Right renal cortex interstitium (tissue), 3 donors: ENCODE measurements at places on chromosomes 13 and 19.

GRCh38 chr19:41646589-41647204 is 19.8 kb upstream of the CEACAM4 start:
- no peak for DNase-seq

GRCh38 chr19:49335071-49335783 is at the start of gene CD37:
CD37 (plus strand) TSS chr19:49335406; CDS start chr19:49335541, 135 bp downstream.
- no peak for DNase-seq

GRCh38 chr19:45217957-45218334 is 27.3 kb downstream of the EXOC3L2 start:
- no peak for DNase-seq

GRCh38 chr13:50529154-50529882 is 314.2 kb downstream of the DLEU7 start:
- DNase-seq, result no peak

- DNase-seq, result no peak
Observed at GRCh38 chr13:37207691-37208451, 102.4 kb upstream of the CSNK1A1L start.

GRCh38 chr19:13072188-13072908 is 30.3 kb downstream of the LYL1 start:
- no peak for DNase-seq

GRCh38 chr13:59501004-59501403 is 662.7 kb downstream of the DIAPH3 start:
- no peak for DNase-seq

GRCh38 chr13:19324325-19324724 is 142.7 kb upstream of the TUBA3C start:
- no peak for DNase-seq

GRCh38 chr13:34675626-34676025 is 266.4 kb upstream of the NBEA start:
- DNase-seq, result no peak

DNA sequence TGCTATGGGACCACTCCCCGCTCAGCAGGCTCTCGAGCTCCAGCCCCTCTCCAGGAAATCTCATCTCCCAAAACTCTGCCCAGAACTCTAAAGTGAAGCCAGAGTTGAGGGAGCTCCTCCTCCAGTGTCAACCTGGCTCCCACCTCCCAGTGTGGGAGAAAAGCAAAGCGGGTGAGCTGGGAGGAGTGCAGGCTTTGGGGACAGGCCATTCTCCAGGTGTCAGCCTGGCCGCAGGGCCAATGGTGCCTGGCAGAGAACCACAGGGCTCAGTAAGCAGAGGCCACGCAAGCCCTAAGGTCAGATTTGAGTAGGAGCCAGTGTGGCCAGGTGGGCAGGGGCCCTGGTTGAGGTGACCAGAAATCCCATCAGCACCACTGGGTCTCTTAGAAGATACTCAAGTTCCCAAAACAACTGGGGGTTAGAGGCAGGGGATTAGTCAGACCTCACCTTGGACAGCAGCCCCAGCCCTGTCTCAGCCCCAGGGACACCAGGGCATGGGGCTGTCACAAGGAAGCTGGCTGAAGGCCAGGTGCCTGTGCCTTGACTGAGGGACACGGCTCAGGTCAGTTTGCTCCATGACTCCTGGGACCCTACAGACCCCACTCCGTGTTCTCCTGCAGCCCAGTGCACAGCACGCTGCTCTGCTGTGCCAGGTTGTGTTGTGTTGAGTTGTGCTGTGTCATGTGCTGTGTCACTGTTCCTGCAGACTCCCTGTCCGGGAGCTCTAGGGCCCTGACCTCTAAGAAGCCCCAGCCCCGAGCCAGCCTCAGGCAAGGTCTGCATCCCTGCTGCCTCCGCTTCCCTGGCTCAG is 2.8 kb upstream of the ZNF181 start:
- DNase-seq, result no peak

- no peak for DNase-seq
Observed at GRCh38 chr13:24632382-24633121, 47.7 kb upstream of the ATP12A start.

- no peak for DNase-seq
Observed at GRCh38 chr13:51495316-51495715, 42.5 kb upstream of the INTS6 start.

GRCh38 chr13:87361216-87361615 is 310.0 kb upstream of the SLITRK5 start:
- no peak for DNase-seq

DNA sequence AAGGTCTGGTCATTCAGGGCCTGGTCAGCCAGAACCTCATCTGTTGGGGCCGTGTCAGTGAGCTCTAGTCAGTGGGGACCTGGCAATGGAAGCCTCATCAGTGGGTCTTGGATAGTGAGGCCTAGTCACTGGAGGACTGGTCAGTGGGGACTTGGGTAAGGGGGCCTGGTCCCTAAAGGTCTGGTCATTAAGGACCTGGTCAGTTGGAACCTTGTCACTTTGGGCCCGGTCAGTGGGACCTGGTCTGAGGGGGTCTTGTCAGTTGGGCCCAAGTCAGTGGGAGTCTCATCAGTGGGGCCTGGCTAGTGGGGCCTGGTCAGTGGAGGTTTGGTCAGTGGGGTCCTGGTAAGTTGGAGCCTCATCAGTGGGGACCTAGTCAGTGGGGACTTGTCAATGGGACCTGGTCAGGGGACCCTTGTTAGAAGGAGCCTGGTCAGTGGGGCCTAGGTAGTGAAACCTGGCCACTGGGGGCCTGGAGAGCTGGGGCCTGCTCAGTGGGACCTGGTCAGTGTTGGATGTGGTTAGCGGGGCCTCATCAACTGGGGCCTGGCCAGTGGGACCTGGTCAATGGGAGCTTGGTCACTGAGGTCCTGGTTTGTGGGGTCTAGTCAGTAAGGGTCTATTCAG is 43.7 kb upstream of the TPM4 start:
- DNase-seq, result no peak

DNA sequence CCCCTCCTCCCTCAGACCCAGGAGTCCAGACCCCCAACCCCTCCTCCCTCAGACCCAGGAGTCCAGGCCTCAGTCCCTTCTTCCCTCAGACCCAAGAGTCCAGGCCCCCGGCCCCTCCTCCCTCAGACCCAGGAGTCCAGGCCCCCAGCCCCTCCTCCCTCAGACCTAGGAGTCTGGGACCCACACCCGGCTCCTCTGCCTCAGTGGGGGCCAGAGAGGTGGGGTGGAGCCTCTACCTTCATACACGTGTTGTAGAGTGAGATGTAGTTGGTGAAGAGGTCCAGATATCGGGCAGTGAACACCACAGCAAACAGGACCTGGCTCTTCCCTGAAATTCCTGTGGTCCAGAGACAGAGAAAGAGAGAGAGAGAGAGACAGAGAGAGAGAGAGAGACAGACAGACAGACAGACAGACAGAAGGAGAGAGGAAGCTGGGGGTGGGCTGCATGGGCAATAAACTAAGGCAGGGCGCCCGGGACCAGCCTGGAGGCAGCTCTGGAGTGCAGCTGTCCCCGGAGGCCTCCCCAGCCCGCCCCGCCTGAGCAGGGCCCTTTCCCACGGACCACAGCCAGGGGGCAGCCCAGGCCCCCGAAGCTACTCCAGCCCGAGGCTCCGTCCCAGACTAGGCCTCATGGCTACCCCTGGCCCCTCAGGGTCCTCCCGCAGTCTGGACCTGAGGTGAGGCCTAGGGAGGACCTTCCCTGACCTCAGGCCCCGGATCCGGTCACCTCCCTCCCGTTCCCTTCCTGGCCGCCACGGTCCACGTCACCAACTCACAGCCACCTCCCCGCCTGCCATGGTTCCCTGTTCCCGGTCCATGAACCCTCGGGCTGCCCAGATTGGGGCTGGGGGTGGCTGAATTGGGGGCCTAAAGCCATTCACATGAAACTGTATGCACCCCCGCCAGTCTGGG is 907 bp downstream of the KDELR1 start:
- no peak for DNase-seq

DNA sequence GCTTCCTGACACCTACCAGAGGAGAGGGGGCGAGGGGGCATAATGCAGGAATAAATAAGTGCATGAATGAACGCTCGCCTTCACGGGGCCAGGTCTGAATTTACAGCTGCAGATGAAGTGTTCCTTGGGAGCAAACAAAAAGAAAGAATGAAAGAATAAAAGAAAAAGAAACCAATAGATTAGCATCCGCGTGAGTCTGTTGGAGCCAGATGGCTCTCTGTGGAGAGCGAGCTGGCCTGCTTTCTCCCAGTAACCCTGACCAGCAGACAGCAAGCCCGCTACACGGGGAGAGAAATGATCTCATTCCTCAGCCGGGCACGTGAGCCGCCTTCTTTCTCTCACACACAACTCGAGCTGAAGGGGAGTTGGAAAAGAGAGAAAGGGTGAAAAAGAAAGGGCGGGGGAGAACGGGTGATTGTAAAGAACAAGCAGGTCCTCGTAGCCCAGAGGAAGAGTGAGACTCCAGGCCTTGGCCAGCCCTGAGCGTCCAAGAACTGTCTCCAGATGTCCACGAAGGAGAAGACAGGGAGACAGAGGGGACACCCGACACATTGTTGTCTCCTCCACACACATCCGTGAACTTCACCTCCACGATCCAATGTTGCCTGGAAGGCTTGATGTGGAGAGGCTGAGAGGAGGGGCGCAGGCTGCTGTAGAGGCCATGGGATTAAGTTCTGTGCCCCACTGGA is 81.4 kb downstream of the RNASEH2B start:
- no peak for DNase-seq

- no peak for DNase-seq
Observed at GRCh38 chr13:36344173-36344572, 2.0 kb downstream of the SPART start.

GRCh38 chr19:49936549-49936948 is 7.2 kb upstream of the NUP62 start:
- DNase-seq, result no peak

- no peak for DNase-seq
Observed at GRCh38 chr13:97285221-97285955, 63.3 kb downstream of the MBNL2 start.

GRCh38 chr13:105363261-105364190 is 1171.9 kb downstream of the EFNB2 start:
- no peak for DNase-seq

DNA sequence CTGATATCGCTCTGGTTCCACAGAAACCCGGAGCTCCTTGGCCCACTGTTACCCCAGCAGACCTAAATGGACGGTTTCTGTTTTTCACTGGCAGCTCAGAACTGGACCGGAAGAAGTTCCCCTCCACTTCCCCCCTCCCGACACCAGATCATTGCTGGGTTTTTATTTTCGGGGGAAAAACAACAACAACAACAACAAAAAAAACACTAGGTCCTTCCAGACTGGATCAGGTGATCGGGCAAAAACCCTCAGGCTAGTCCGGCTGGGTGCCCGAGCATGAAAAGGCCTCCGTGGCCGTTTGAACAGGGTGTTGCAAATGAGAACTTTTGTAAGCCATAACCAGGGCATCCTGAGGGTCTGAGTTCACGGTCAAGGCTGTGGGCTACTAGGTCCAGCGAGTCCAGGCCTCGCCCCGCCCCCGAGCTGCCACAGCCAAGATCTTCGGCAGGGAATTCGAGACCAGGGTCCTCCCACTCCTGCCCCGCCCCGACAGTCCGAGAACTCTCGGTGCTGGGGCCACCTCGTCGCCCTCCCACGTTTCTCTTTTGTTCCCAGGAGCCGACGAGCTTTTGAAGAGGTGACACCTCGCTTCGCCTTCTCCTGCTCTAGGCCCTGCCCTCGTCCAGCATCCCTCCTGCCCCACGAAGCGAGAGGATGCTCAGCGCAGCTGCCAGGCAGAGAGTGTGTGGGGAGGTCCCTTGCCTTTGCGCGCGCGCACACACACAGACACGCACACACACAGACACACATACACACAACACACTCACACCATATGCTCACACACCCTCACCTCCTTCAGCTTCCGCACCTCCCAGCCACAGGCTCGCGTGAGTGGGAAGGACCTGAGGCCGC is 8.8 kb downstream of the ZIC2 start:
- DNase-seq, result no peak

GRCh38 chr19:15811476-15811875 is 4.0 kb downstream of the OR10H1 start:
- DNase-seq, result no peak

GRCh38 chr19:18086590-18087138 is at the start of gene IL12RB1:
IL12RB1 (minus strand) TSS chr19:18086934; CDS start chr19:18086823, 111 bp downstream.
- DNase-seq, result no peak

DNA sequence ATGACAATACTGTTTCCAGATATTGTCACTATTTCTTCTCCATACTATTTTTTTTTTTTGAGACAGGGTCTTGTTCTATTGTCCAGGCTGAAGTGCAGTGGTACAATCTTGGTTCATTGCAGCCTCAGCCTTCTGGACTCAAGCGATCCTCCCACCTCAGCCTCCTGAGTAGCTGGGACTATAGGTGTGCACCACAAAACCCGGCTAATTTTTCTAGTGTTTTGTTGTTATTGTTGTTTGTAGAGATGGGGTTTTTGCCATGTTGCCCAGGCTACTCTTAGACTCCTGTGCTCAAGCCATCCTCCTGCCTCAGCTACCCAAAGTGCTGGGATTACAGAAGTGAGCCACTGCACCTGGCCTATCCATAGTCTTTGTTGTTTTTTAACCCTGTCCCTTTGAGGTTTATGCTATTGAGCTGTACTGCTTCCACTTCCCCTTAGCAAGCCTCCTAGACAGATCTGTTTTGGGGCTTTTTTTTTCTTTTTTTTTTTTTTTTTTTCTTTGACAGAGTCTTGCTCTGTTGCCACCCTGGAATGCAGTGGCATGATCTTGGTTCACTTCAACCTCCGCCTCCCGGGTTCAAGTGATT is 27.6 kb upstream of the MAP3K10 start:
- no peak for DNase-seq

GRCh38 chr13:102089177-102089576 is 312.7 kb downstream of the FGF14 start:
- DNase-seq, result no peak
